Activated naive CD8-positive, alpha-beta T cell treated with anti-CD3 and anti-CD28 coated beads, Interleukin-2, amount 50 U/mL, for 24 hours (primary cell): ENCODE measurements at places on chromosomes 16 and 17.

GRCh38 chr17:29007860-29008455 lies 2.1 kb upstream of the SEZ6 start:
- DNase-seq, result no peak
- H3K4me1 ChIP-seq, result peaks cover 3% of the 10 kb centered on the region
- H3K36me3 ChIP-seq, result no peaks in the 10 kb centered on the region

DNA sequence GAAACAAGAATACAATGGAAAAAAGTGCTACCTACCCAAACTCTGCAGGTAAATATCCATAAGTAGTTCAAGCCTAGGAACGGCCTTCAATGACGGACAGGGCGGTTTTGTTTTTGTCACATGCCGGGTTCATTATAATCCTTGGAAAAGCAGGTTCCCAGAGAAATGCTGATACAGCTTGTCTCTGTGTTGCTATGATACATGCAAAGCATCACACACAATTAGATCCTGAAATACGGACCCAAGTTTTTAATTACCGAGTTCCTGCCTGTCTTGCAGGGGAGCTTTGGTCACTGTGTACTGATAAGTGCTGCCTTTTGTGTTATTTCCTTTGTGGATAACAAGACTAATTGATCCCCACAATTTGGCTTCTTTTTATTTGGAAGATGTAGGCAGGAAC lies 217.4 kb downstream of the HAPSTR1 start:
- no peak overlapping the region for H3K27ac ChIP-seq
- no peak overlapping the region for H3K4me3 ChIP-seq
- DNase-seq, result no peak

DNA sequence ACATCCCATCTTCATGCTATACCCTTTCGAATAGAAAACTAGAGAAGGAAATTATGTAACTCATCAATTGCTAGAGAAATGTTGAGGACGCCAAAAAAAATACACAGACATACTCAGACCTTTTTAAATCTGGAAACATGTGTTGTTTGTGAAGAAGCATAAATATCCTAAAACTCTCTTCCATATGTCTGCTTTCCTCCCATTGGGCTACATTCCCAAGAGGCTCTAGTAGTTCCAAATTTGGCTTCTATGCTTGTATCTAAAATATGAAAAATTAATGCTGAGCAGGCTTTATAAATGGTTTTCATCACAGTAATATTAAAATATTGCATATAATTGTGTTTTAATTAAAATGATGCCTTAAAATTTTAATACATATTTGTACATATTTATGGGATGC lies 297.9 kb upstream of the PSMD7 start:
- DNase-seq, result no peak
- H3K36me3 ChIP-seq, result no peaks in the 10 kb centered on the region
- H3K4me1 ChIP-seq, result no peaks in the 10 kb centered on the region
- no peaks in the 10 kb centered on the region for H3K27me3 ChIP-seq

GRCh38 chr17:17874478-17874877 lies 37.7 kb upstream of the SREBF1 start:
- no peaks in the 10 kb centered on the region for H3K4me1 ChIP-seq
- DNase-seq, result no peak
- H3K27ac ChIP-seq, result no peak overlapping the region
- no peak overlapping the region for H3K4me3 ChIP-seq
- no peaks in the 10 kb centered on the region for H3K27me3 ChIP-seq

- no peak overlapping the region for H3K27ac ChIP-seq
- no peaks in the 10 kb centered on the region for H3K27me3 ChIP-seq
- H3K4me1 ChIP-seq, result peaks cover 4% of the 10 kb centered on the region
- no peak for DNase-seq
- no peaks in the 10 kb centered on the region for H3K36me3 ChIP-seq
Measured at GRCh38 chr17:39138431-39139160, 12.8 kb downstream of the PLXDC1 start.

- peaks cover 27% of the 10 kb centered on the region for H3K36me3 ChIP-seq
- no peaks in the 10 kb centered on the region for H3K27me3 ChIP-seq
- H3K4me1 ChIP-seq, result no peaks in the 10 kb centered on the region
- DNase-seq, result no peak
- H3K4me3 ChIP-seq, result no peak overlapping the region
- no peak overlapping the region for H3K27ac ChIP-seq
Measured at GRCh38 chr16:88608076-88608475, 30.3 kb upstream of the IL17C start.

DNA sequence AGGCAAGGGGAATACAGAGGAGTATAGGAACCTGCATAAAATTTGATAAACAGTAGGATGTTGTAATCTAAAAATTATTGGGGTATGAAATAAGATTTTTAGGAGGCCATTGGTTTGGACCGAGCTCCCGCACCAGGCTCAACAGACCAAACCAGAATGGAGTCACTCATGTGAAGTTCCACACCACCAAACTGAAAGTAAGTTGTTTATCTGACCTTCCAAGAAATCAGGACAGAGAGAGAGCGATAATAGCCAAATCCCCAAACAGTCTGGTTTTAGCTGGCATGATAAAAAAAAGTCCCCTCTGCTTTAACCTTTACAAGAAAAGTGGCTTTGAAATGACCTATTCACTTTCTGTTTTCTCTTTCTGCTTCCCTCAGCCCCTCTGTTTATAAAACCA lies 45.7 kb upstream of the SIAH1 start:
- H3K27ac ChIP-seq, result no peak overlapping the region
- no peak for DNase-seq
- H3K4me1 ChIP-seq, result peaks cover 19% of the 10 kb centered on the region
- H3K4me3 ChIP-seq, result no peak overlapping the region
- H3K27me3 ChIP-seq, result no peaks in the 10 kb centered on the region

GRCh38 chr17:4796552-4796920 lies 572 bp downstream of the PSMB6 start:
- H3K4me3 ChIP-seq, result peak overlapping the region; percentile 100
- peaks cover 23% of the 10 kb centered on the region for H3K36me3 ChIP-seq
- H3K4me1 ChIP-seq, result peaks cover 24% of the 10 kb centered on the region
- DNase-seq, result peak; percentile 55
- H3K27ac ChIP-seq, result peak overlapping the region; percentile 97
- peaks cover 7% of the 10 kb centered on the region for H3K27me3 ChIP-seq

DNA sequence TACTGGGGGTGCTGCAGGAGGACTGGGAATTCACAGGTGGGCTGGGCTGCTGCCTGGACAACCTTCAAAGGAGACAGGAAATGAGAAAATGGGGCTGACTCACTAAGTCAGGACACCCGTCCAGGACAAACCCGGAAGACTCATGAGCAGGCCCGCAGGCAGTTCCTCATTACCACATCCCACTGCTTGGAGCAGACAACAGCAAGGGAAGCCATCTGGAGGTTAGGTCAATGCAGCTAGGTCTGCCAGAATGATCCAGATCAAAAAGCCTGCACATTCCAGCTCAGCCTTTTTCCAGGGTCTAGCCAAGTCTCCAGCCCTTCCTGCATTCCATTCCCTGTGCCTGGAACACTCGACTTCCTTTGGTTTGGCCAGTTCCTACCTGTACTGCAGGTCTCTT lies 536.5 kb upstream of the CDH11 start:
- no peaks in the 10 kb centered on the region for H3K36me3 ChIP-seq
- H3K4me3 ChIP-seq, result no peak overlapping the region
- no peak for DNase-seq
- H3K4me1 ChIP-seq, result no peaks in the 10 kb centered on the region

- peaks cover 58% of the 10 kb centered on the region for H3K4me1 ChIP-seq
- H3K27ac ChIP-seq, result no peak overlapping the region
Measured at GRCh38 chr17:14310101-14310500, 9.2 kb downstream of the HS3ST3B1 start.

DNA sequence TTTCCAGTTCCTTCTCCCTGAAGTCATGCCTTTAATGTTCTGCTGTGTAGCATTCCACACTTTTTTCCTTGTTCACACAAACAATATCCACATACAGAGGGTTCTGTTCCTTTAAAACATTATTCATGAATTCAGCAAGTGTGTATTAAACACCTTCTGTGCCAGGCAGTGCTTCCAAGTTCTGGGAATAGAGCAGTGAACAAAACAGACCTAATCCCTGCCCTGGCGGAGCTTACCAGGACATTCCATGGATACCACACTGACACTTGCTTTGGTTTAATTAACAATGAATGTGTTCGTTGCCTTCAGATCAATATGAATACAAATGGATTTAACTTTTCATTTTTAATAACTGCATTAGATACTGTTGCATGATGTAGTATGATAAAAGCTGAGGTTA lies 57.9 kb upstream of the CLEC19A start:
- no peak overlapping the region for H3K4me3 ChIP-seq
- H3K4me1 ChIP-seq, result no peaks in the 10 kb centered on the region
- no peak overlapping the region for H3K27ac ChIP-seq
- H3K27me3 ChIP-seq, result peaks cover 9% of the 10 kb centered on the region

DNA sequence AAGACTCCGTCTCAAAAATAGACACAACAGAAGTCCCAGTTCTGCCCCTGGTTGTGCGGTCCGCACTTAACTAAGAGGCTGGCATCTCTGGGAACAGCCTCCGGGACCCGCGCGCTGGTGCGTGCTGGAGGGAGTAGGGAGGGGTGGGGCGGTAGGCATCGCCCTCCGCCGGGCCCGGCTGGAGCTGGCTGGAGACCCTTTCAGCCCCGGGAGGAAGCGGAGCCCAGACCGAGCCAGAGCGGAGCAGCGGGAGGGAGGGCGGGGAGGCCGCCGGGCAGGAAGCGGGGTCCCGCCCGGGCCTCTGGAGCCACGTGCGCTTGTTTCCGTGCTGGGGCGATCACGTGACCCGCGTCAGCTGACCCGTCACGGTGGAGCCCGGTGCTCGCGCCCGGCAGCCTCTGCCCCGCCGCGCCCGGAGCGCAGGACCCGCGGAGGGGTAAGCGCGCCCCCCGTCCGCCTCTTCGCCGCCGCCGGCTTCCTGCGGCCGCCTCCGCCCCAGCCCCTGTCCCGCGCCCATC lies at the start of gene WDR81:
TSS of gene WDR81 (plus strand) at position 354 of the 518 bp plus-strand sequence. CDS start 256 bp downstream, outside the sequence.
- peaks cover 5% of the 10 kb centered on the region for H3K36me3 ChIP-seq
- H3K27ac ChIP-seq, result peak within 1 kb of the TSS; percentile 86
- H3K4me3 ChIP-seq, result peak within 1 kb of the TSS; percentile 72

- no peak overlapping the region for H3K27ac ChIP-seq
- peaks cover 2% of the 10 kb centered on the region for H3K27me3 ChIP-seq
- H3K4me1 ChIP-seq, result no peaks in the 10 kb centered on the region
- H3K4me3 ChIP-seq, result no peak overlapping the region
Measured at GRCh38 chr17:44786551-44787081, 27.8 kb downstream of the ADAM11 start.

GRCh38 chr17:81294512-81295030 lies 536 bp downstream of the SLC38A10 start:
- H3K4me3 ChIP-seq, result peak overlapping the region; percentile 87
- peaks cover 11% of the 10 kb centered on the region for H3K36me3 ChIP-seq

DNA sequence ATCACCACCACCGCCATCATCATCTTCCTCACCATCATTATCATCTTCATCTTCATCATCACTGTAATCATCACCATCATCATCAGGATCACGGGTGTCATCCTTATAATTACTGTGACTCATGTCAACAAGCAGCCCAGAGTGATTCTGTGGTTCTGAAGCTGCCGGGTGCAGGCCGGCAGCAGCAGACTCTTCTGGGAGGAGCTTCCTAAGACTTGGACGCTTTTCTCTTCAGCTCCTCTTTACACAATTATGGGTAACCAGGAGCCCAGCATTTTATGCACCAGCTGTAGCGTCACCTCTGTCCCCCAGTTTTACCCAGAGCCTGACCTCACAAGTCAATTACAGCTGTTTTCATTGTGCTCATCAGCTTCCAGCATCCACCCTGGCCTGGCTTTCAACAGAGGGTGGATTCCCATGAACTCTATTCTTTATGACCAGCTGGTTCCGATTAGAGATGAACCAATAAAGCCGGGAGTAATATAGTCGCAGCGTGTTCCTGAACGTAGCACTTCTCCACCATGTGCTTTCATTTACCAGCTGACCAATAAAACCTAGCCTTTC lies 275.8 kb downstream of the FOXL1 start:
- no peak overlapping the region for H3K27ac ChIP-seq
- no peak for DNase-seq
- H3K4me1 ChIP-seq, result no peaks in the 10 kb centered on the region
- H3K4me3 ChIP-seq, result no peak overlapping the region
- no peaks in the 10 kb centered on the region for H3K36me3 ChIP-seq

DNA sequence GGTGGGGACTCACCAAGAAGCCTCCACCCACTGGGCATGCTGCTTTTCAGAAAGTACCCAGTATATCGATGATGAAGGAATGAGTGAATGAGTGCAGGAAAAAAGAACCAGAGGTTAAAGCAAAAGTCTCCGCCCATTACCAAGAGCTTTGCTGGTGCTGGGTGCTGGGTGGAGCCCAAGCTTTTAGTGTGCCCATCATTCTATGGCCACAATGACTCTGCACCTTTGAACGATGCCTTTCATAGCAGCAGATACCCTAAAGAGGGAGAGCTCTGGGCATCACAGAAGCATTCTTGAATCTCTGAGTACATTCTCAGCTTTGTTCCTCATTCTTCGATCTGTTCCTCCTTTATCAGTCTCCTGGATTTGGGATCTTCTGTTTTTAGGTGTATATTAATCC lies 450.7 kb upstream of the CCL2 start:
- H3K4me3 ChIP-seq, result no peak overlapping the region
- H3K4me1 ChIP-seq, result no peaks in the 10 kb centered on the region
- peaks cover 14% of the 10 kb centered on the region for H3K27me3 ChIP-seq
- no peak overlapping the region for H3K27ac ChIP-seq
- no peak for DNase-seq

DNA sequence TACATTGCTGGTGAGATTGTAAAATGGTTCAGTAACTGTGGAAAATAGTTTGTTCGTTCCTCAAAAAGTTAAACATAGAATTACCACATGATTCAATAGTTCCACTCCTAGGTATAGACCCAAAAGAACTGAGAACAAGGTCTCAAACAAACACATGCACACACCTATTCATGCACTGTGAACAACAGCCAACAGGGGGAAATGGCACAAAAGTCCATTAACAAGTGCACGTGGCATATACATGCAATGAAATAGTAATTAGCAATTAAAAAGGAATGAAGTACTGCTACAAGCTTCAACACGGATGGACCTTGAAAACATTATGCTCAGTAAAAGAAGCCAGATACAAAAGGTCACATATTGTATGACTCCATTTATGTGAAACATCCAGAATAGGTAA lies 23.8 kb downstream of the SDK2 start:
- H3K4me1 ChIP-seq, result peaks cover 9% of the 10 kb centered on the region
- no peak for DNase-seq
- no peak overlapping the region for H3K27ac ChIP-seq
- no peaks in the 10 kb centered on the region for H3K27me3 ChIP-seq

- peaks cover 44% of the 10 kb centered on the region for H3K4me1 ChIP-seq
- peak overlapping the region; percentile 89 for H3K27ac ChIP-seq
- peak overlapping the region; percentile 48 for H3K4me3 ChIP-seq
- DNase-seq, result no peak
Measured at GRCh38 chr16:46976550-46976949, 3.1 kb upstream of the DNAJA2 start.

DNA sequence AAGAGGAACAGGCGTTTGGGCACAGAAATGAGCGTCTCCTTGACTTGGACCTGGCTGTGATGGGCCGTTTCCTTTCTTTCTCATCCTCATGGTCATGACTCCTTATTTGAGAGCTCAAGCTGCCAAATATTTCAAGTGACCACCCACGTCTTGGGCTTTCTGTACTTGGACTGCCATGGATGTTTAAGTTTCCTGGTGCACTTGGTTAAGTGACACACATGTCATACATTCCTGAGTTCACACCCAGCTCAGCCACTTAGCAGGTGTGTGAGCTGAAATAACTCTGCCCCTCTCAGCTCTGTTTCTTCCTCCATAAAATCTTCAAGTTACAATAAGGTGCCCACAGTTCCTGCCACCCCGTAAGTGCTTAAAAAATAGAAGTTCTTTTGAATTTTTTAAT lies 114.5 kb downstream of the CLEC16A start:
- peaks cover 28% of the 10 kb centered on the region for H3K36me3 ChIP-seq
- peaks cover 24% of the 10 kb centered on the region for H3K4me1 ChIP-seq
- no peak overlapping the region for H3K4me3 ChIP-seq

- no peaks in the 10 kb centered on the region for H3K27me3 ChIP-seq
- H3K36me3 ChIP-seq, result peaks cover 13% of the 10 kb centered on the region
- H3K4me3 ChIP-seq, result no peak overlapping the region
- H3K27ac ChIP-seq, result no peak overlapping the region
- DNase-seq, result no peak
- no peaks in the 10 kb centered on the region for H3K4me1 ChIP-seq
Measured at GRCh38 chr17:60328679-60329078, 63.3 kb downstream of the USP32 start.
